NCI-H446 (cell line): ENCODE measurements at places on chromosomes 2 and 18.
A peak's percentile ranks its signal among the peaks of the same experiment; 100 is the strongest.

GRCh38 chr2:10930721-10931516 lies 19.2 kb downstream of the KCNF1 start:
- no peak for DNase-seq

- DNase-seq: no peak
Measured at GRCh38 chr2:178829981-178830380, 22.8 kb upstream of the TTN start.

- DNase-seq: no peak
Measured at GRCh38 chr2:12498704-12499103, 218.0 kb upstream of the TRIB2 start.

DNA sequence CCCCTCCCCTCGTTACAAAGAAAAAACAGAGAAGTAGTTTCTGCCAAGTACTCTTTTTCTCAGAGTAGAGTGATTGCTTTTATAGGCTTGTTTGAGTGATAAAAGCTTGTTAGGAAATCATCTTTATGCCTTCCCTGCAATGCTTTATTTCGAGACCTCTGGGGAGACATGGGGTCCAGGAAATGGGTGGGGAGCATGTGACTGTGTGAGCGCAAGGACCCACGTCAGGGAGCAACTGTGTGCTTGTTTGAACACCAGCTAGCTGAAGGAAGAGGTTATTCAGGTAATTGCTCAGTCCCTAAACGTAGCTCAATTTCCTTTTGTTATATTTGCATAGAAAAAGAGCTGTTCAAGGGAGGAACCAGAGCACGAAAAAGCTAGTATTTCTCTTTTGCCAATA lies 187.3 kb downstream of the FAM210A start:
- no peak for DNase-seq

GRCh38 chr2:100535855-100536254 lies 26.9 kb upstream of the PDCL3 start:
- DNase-seq: no peak

DNA sequence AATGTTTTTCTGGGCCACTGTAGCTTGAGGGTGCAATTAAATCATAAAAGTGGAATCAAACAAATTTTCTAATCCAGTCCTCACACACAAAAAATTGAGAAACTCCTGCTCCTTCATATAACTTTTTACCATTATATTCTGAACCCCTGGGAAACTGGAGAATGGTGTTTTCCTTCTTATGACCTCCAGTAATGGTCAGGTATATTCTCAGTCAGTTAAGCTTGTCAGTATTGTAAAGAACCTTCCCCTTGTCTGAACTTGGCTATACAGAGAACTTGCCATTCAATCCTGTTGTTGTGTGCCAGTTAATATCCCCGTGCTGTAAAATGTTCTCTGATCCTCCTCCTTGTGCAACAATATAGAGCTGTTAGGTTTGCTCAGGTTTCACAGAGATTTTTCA lies 39.5 kb downstream of the ZNF804A start:
- DNase-seq: no peak

GRCh38 chr2:98759827-98760625 lies 29.1 kb upstream of the MGAT4A start:
- DNase-seq: no peak

DNA sequence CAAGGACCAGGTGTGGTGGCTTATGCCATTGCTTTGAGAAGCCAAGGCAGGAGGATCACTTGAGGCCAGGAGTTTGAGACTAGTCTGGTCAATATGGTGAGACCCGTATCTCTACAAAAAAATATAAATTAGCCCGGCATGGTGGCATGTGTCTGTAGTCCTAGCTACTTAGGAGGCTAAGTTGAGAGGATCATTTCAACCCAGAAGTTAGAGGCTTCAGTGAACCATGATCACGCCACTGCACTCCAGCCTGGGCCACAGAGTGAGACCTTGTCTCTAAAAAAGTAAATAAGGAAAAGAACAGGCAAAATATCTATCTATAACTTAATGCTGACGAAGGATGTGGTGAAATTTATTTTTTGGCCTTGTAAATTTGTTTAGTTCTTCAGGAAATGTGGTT lies 78.1 kb downstream of the UGGT1 start:
- DNase-seq: no peak

DNA sequence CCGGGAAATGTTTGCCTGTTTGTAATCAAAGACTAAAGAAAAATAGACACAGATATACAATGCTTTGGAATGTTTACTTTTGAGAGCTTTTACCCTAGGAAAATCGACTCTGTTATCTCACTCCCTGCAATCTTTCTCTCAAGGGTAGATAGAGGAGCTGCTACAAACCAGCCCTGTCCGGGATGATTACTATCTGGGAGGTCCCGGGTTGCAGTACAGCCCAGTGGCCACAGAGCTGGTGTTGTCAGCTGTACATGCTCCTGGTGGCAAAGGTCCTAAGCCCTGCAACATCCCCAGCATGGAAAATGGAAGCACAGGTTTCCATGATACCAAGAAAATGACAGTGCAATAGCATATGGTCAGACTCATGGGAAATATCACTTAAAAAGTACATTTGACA lies 570.5 kb upstream of the SOX11 start:
- DNase-seq: no peak

GRCh38 chr2:14256890-14257289 lies 375.6 kb upstream of the LRATD1 start:
- DNase-seq: no peak

DNA sequence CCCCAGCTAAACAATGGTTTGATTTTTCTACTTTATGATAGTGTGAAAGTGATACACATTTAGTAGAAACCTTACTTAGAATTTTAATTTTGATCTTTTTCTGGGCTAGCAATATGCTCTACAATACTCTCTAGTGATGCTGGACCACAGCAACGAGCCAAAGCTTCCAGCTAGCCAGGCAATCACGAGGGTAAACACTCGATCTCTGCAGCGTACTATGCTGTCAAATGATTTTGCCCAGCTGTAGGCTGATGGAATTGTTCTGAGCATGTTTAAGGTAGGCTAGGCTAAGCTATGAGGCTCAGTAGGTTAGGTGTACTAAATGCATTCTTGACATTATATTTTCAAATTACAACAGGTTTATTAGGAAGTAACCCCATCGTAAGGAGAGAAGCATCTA lies 207.5 kb downstream of the LRRTM4 start:
- no peak for DNase-seq

DNA sequence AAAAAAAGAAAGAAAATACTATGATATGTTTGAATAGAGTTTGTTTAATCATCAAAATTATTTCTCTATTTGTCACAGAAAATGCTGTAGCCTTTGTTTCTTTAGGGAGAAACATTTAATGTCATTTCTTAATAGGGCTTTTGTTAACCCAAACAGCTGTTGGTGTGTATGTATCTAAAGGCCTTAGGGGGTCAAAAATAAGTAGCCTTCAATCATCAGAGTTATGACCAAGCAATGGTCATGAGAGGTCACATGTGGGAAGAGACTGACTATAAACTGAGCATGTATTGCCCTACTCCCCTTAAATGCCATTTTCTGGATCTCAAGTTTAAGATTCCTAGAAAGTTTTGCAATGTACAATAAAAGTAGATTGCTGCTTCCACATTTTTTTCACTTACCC lies 22.7 kb downstream of the HNMT start:
- no peak for DNase-seq

DNA sequence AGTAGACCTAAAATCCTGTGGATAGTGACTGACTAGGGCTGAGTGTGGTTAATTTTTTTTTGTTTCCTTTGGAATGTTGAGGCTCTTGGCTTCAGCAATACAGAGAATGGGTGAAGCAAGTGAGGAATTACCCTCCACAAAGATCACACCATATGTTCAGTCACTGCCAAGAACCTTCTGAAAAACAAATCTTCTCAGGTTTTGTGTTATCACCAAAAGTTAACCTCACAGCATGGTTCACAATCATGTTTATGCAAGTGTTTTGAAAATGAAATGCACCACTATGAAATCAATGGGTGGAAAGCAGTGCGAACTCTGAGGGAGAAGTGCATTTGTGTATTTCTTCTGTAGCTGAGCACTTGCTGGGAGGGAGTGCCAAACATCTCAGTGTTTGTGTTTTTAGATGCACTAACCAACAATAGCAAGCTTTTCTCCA lies 44.4 kb downstream of the SPATS2L start:
- DNase-seq: no peak

DNA sequence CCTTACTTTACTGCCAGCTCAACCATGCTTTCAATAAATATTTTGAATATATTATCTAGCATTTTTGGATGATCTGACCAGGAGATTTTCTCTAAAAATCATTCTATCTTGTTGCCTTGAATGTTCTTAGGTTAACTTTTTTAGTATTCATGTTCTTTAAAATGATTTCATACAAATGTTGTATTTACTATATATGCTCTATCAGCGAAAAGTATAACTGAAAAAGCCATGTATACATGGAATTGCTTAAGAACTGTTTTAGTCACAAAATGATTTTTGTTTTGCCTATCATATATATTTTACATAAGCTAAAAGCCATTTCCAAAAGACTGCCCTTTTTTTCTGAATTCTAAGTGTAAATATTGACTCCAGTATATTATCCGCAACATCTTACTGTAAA lies 213.9 kb downstream of the WDPCP start:
- no peak for DNase-seq

DNA sequence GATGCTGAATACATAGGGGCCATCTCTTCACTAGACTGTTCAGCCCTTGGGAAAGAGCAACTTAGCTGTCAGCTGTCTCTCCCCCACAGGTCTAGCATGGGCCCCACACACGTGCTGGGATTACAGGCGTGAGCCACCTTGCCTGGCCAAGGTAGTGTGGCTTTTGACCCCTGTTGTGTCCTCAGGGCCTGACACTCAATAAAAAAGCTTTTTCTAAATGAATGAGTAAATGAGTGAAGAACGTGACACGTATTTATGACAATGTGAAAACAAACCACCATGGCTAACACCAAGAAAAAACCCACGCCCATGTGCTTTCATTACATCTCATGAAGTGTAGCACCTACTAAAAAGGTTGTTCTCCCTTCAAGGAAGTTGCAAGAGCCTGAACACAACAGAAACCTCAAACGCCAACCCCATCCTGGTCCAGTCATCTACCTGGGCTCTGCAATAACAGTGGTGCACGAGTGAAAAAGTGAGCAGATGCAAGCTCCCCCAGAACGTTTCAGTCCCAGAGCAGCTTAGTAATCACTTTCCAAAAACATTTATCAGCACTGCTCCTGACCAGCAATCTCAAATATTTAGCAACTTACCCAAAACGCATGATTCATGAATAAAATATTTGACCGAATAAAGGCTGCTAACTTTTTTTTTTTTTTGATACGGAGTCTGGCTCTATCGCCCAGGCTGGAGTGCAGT lies 3.4 kb downstream of the WDFY1 start:
- DNase-seq: no peak

- DNase-seq: no peak
Measured at GRCh38 chr2:224887141-224887540, 155.1 kb downstream of the DOCK10 start.

DNA sequence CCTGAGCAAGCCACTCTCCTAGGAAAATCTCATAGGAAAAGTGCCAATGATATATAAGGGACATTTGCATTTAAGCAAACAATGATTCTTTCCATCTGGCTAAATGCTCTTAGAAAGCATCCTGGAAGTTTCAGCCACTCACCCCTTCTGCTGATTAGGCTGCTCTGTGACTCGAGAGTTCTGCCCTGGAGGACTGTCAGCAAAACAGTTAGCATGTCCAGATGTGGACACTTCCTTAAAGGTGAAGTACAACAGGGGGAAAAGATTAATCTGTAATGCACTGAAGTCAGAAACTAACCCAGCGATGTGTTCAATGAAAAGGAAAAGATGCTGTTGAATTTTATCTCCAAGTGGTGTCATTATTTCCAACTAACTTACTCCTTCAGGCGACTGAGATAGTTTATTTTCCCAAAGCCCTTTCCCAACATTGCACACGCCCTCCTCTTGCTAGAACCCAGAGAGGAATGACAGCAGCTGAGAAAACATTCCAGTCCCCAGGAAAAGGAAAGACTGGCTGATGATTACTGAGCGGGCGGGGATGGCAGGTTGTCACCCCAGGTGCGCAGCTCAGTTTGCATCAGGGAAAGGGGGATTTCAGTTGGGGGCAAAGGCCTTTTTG lies 214.0 kb downstream of the SS18 start:
- no peak for DNase-seq

GRCh38 chr2:238458651-238459050 lies 31.9 kb downstream of the ASB1 start:
- DNase-seq: peak; percentile 65

- DNase-seq: no peak
Measured at GRCh38 chr2:169684135-169684565, 10.1 kb downstream of the CFAP210 start.

DNA sequence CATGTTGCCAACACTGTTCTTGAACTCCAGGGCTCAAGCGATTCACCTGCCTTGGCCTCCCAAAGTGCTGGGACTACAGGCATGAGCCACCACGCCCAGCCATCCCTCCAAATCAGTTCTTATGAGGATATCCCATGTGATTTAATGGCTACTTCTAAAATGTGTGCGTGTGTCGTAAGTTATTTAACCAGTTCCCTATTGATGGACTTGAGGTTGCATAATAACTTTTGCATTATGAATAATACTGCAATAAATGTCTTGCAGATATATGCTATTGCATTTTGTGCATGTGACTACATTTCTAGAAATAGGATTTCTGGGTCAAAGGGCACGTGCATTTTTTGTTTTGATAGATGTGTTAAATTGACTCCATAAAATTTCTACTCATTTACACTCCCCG lies 19.0 kb downstream of the DIPK1C start:
- DNase-seq: no peak

- no peak for DNase-seq
Measured at GRCh38 chr2:85705680-85706039, 11.5 kb downstream of the GNLY start.

DNA sequence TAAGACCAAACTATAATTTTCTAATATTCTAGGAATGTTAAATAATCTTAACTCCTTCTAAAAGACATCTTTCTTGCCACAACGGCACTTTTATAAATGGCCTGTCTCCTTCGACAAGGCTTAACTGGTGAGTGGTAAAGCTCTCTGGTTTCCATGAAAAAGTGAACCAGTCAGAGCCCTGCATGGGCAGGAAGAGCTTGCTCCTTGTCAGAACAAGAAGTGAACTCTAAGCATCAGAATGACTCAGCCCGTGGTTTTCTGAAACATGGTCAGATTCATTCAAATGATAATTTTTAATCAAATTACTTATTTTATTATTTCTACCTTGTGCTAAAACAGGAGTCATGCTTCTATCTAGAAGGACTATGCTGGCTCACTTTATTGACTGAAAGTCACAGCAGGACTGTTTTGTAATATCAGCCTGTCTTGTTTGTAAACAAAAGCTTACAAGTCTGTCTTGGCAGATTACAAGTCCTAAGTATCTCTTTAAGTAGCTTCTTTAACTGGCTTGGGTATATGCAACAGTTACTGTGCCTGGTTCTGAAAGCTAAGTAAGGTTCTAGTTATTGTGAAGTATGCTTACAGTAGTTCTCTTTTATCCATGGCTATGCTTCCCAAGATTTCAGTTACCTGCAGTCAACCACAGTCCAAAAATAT lies 245.4 kb downstream of the NAPG start:
- no peak for DNase-seq
